T-cell (primary cell): ENCODE measurements at places on chromosomes 4 and X.

- DNase-seq, result no peak
Observed at GRCh38 chr4:103364083-103364482, 165.9 kb upstream of the CENPE start.

- DNase-seq, result no peak
Observed at GRCh38 chr4:110854021-110854678, 231.3 kb upstream of the PITX2 start.

DNA sequence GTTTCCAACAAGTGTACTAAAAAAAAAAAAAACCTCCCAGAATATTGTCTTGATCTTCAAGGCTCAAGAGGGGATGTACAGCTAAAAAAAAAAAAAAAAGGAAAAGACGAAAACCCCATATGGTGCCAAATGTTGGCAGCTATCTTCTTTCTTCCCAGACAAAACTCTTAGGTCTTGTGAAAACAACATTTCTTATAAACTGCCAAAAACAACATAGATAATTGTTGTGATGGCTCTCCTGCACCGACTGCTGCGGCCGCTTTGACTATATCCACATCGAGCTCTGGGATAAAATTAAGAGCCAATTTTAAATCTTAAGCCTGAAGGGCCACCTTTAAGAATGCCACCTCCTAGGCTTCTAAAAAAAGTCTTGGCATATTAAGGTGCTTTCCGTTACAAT, 23.5 kb downstream of the PDGFC start:
- no peak for DNase-seq

- no peak for DNase-seq
Observed at GRCh38 chr4:25826074-25826752, 36.6 kb downstream of the SEL1L3 start.

- no peak for DNase-seq
Observed at GRCh38 chr4:155367608-155368007, 9.2 kb downstream of the MAP9 start.

GRCh38 chr4:14182148-14182547, 554.6 kb upstream of the BOD1L1 start:
- no peak for DNase-seq

- no peak for DNase-seq
Observed at GRCh38 chr4:38958453-38959190, 73.6 kb downstream of the TMEM156 start.
